ENCODE measurements at places on chromosomes 3 and 15. TPM values are rescaled to one million over a fixed set of nuclear protein-coding genes. Genes with fewer than 3 reads are reported as not detected.

Gene ACKR2
- 1.1 TPM for total RNA-seq

- H3K4me1 ChIP-seq = peaks cover 50% of the 10 kb centered on the region
- H3K4me3 ChIP-seq = no peak overlapping the region
- no peak for DNase-seq
- H3K27ac ChIP-seq = no peak overlapping the region
- H3K27me3 ChIP-seq = no peaks in the 10 kb centered on the region
These were observed 78.5 kb downstream of the ARNT2 start for GRCh38 chr15:80482696-80483095.

Gene MUC20
- total RNA-seq = 0.24 TPM

Gene SPTBN5
- total RNA-seq = 0.07 TPM

DNA sequence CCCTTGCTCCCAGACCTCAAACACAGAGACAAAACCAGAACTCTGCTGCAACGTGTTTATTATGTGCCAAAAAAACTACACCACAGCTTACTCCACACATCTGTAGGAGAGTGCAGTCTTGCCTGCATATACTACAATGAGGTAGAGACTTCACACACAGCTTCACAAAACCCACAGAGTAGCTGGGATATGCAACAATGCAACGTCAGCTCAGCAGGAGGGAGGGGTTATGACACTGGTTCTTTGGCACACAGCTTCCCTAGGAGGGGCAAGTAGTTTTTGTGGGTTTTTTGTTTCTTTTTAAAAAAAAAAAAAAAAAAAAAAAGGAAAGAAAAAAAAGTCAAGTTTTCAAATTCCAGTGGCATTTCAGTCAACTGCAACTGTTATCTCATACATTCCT is 2.9 kb upstream of the RPS17 start:
- no peak overlapping the region for H3K4me3 ChIP-seq
- H3K27ac ChIP-seq = no peak overlapping the region
- no peaks in the 10 kb centered on the region for H3K36me3 ChIP-seq
- no peak for DNase-seq

- no peak overlapping the region for H3K4me3 ChIP-seq
- no peaks in the 10 kb centered on the region for H3K36me3 ChIP-seq
- H3K4me1 ChIP-seq = peaks cover 28% of the 10 kb centered on the region
- no peak overlapping the region for H3K27ac ChIP-seq
These were observed 77.1 kb upstream of the ATP11B start for GRCh38 chr3:182716114-182716688.

DNA sequence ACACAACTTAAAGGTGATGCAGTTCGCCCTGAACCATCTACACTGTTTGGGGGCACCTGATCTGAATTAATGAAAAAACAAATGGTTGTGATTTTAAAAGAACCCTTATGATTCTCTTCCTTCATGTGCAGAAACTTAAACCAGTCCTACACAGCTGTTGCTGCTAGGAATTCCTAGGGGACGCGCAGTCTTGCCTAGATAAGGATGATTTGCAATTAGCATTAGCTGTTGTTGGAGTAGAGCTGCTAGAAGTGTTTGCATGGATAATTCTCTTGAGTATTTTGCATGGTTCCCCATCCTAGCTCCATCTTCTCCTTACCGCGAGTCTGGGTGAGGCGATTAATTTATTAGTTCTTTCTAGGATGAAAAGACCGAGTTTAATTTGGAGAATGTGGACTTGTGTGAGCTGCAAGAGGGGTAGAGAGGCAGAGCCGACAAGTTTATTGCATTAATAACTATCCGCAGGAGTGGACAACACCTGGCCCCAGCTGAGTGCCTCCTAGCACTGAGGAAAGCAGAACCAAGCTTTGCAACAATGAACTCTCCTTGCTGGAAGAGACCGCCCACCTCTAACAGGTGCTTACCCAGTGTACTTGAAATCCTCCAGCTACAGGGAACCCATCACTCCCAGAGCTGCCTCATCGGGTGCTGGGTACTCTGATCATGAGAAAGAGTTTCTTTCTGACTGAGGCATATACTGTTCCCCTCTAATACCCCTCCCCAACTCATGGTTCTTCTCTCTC is 75.0 kb upstream of the WNT7A start:
- H3K27ac ChIP-seq = no peak overlapping the region
- H3K4me3 ChIP-seq = no peak overlapping the region
- no peaks in the 10 kb centered on the region for H3K36me3 ChIP-seq
- no peaks in the 10 kb centered on the region for H3K4me1 ChIP-seq

GRCh38 chr15:34876640-34877039 is 81.3 kb upstream of the ACTC1 start:
- no peaks in the 10 kb centered on the region for H3K27me3 ChIP-seq
- H3K27ac ChIP-seq = no peak overlapping the region
- no peak for DNase-seq
- no peaks in the 10 kb centered on the region for H3K4me1 ChIP-seq

Gene APEH
- total RNA-seq = 116 TPM

Gene ACTR8
- 29.0 TPM for total RNA-seq

Gene NGRN
- 77.7 TPM for total RNA-seq

Gene SETD2
- 39.5 TPM for total RNA-seq

Gene CEP70
- total RNA-seq = 22.3 TPM

GRCh38 chr15:64146520-64146884 is 5.0 kb upstream of the SNX22 start:
- no peaks in the 10 kb centered on the region for H3K27me3 ChIP-seq
- H3K36me3 ChIP-seq = peaks cover 18% of the 10 kb centered on the region
- no peak overlapping the region for H3K4me3 ChIP-seq
- peaks cover 66% of the 10 kb centered on the region for H3K4me1 ChIP-seq

Gene SLC28A1
- total RNA-seq = 0.31 TPM

Gene CPOX
- 35.2 TPM for total RNA-seq

Gene GOLGA6A
- total RNA-seq = not detected

All from HepG2 (cell line).